ENCODE measurements at places on chromosomes 13 and 19. TPM values are rescaled to one million over a fixed set of nuclear protein-coding genes. Genes with fewer than 3 reads are reported as not detected.

SRRM5 gene
- total RNA-seq = not detected

RFPL4A gene
- total RNA-seq = not detected

OLFM2 gene
- total RNA-seq = 75.5 TPM

PRODH2 gene
- not detected for total RNA-seq

LRG1 gene
- total RNA-seq = 0.65 TPM
